ENCODE measurements at places on chromosomes 11 and 22. TPM values are rescaled to one million over a fixed set of nuclear protein-coding genes. Genes with fewer than 3 reads are reported as not detected.

- peak; percentile 92 for DNase-seq
Observed at GRCh38 chr22:50258361-50259292, 2.9 kb downstream of the MAPK12 start.

DNA sequence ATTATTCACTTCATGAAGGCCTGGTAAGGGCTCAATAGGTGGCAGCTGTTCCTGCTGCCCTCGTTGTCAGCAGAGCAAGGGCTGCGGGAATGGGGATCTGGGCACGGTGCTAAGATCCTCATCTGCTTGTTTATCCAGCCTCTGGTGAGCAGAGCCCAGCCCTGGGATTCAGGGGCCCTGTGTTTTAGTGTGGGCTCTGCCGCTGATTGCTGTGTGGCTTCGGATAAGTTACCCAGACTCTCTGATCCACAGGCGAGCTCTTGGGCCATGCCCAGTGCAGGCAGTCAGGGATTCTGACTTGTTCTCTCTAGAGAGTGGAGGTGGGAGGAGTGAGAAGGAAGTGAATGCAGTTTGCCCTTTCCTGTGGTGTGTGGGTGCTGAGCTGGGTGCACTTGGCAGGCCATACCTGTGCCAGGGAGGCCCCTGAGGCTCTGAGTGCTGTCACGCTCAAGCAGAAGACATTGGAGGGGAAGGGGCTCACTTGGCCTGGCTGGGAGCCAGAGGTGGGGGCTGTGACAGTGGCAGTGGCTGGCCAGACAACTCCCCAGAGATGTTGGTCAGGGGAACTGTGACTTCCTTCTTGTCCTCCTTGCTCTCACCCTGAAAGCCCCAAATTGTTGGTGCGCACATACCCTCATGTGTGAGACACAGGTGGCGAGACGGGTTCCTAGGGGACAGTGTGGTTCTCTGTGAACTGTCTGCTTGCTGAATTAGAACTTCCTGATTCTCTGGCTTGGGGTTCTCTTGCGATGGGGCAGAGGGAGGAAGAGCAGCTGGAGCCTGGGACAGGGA, 43.7 kb downstream of the CD82 start:
- DNase-seq: no peak

DNA sequence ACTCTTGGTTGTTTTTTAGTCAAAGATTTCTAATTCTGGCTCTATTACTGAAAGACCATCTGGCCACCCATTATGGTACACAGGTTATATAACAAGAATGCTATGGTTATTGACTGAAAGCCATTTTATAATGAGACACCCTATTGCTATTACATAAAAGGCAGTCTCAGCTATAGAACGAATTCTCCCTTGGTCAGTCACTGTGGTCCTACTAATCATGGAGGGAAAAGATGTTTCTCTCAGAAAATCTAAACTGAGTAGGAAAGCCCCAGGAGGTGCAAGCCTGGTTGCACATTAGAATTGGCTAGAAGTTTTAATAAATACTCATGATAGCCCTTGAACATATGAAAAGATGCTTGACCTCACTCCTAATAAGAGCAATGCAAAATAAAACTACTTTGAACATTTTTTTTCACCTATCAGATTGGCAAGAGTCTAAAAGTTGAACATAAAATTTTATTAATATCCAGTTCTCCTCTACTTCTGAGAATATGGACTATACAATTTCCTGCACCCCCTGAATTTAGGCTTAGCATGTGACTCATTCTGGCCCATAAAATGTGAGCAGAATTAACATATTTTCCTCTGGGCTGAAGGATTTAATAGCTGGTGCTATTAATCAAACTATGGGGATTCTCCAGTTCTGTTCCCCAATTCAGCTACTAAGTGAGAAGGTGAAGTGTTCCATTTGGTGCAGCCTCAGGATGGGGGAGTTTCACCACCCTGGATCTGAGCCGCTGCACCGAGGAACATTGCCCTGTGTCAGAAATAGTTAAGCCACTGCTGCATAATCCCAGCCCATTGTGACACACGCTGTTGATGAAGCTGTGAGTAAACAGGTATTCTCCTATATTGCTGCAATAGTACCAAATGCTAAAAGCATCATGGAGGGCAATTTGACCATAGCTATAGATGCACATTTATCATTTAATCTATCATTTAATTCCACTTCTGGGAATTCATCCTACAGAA, 11.5 kb upstream of the CRKL start:
- DNase-seq: no peak

GRCh38 chr22:45964926-45965527, 11.9 kb downstream of the WNT7B start:
- DNase-seq: no peak

GRCh38 chr11:9691865-9692264, 28.0 kb downstream of the SWAP70 start:
- no peak for DNase-seq

- no peak for DNase-seq
Observed at GRCh38 chr11:128715691-128716561, 22.1 kb downstream of the FLI1 start.

DNA sequence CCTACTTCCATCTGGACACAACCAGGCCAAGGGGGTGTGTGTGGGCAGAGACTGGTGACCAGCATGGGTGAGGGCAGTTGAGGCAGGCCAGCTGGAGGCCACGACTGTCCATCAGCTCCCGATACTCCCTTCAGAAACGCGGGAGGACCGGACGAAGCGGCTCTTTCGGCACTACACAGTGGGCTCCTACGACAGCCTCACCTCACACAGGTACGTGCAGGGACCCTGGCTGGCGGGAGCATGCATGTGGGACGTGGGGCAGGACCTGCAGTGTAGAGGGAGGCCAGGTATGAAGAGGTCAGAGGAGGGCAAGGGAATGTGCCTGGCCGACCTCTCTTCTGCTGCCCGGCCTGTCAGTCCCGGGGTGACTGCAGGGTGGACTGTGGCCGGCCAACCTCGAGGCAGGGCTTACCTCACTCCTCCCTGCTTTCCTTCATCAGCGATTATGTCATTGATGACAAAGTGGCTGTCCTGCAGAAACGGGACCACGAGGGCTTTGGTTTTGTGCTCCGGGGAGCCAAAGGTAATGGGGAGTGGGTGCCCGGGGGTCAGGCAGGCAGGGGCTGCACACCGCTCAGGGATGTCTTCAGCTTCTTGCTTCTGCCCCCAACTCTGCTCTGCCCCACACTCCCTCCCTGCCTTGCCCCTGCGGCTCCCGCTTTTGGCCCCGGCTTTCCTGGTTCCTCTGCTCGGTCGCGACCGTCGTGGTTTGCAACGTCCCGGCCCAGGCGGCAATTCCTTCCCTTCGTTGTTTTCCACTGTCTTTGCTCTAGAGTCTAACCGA, 31.3 kb downstream of the SHANK3 start:
- DNase-seq: peak; percentile 26

DNA sequence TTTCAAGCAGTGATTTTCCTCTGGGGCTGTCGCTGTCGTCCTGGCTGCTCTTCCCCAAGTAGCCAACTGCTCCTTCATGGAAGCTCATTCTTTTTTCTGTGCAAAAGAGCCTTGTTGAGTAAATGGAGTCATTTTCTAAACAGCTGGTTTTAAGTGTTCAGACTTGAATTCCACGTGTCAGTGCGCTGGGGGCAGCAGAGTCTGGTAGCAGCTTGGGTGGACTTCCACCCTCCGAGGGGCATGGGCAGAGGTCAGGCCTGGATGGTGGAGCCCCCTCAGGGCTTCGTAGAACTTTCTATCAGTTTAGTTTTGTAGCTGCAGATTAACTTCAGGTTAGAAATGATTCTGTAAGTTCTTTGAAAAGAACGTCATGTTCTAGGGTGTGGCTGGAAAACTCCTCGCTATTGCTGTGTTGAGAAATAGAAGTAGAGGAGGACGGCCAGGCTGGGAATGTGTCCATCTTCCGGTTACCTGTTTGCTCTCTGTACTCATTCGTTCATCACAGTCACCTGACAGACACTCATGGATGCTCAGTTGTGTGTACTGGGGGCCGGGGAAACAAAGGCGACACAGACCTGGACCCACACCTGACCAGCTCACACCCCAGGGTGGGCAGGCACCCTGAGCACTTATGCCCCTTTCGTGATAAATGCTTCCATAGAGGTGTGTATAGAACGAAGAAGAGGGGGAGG, 270.7 kb downstream of the TBC1D22A start:
- no peak for DNase-seq

DNA sequence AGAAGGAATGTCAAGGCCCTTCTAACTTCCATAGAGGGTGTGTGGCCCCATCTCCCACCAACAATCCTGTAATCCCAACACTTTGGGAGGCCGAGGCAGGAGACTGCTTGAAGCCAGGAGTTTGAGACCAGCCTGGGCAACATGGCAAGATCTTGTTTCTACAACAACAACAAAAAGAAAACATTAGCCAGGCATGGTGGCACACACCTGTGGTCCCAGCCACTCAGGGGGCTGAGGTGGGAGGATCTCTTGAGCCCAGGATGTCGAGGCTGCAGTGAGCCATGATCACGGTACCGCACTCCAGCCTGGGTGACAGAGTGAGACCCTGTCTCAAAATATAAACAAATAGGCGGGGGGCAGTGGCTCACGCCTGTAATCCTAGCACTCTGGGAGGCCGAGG, 16.9 kb downstream of the TSPAN32 start:
- no peak for DNase-seq

- no peak for DNase-seq
Observed at GRCh38 chr11:128193615-128194014, 393.7 kb downstream of the ETS1 start.

DNA sequence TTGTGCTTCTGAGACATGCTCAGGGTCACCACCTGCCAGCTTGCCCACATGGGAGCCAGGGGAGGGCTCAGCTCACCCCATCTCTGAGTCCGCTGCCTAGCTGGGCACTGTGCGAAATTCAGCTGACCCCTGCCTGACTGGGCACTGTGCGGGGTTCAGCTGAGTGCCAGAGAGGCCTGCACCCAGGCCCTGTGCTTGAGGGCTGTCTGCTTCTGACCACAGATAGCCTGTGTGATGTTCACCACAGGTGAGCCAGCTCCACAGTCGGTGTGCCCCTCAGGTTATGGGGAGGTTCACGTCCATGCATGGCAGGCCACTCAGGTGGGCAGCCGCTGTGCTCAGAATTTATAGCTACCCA, 84.5 kb upstream of the SUSD2 start:
- no peak for DNase-seq

DNA sequence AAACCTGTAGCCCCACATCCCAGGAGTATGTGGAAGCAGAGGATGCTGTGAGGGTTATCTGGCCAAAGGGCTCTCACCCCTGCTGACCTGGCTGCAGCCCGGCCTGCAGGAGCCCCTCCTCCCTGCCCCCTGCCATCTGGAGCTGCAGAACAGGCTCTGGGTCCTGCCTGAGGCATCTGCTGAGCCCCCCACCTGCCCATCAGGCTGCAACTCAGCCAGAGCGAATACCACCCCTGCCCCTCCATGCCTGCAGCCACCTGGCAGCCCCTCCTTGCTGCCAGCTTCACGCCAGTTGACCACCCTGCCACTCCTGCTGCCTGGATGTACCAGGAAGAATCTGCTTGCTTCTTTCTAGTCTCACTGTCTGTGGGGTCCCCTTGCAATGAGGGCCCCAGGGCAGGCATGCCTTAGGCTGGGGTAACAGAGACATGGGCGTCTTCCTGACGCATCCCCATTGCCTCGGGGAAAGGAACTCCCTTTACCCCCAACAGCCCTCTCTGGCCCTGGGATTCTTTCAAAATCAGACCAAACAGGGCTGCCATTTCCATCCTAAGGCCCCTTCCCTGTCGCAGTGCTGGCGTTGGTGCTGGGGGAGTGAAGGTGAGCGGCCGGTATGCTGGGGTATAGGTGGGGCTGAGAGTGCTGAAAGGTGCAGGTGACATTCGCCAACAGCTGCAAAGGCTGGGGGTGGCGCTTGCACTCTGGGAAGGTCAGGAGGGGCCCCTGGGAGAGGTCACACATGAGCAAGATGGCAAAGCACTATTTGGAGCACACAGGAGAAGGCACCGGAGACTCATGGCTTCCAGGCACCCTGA, 1334.6 kb downstream of the TBC1D22A start:
- no peak for DNase-seq

GRCh38 chr11:10918698-10919097, 60.8 kb upstream of the ZBED5 start:
- DNase-seq: no peak

DNA sequence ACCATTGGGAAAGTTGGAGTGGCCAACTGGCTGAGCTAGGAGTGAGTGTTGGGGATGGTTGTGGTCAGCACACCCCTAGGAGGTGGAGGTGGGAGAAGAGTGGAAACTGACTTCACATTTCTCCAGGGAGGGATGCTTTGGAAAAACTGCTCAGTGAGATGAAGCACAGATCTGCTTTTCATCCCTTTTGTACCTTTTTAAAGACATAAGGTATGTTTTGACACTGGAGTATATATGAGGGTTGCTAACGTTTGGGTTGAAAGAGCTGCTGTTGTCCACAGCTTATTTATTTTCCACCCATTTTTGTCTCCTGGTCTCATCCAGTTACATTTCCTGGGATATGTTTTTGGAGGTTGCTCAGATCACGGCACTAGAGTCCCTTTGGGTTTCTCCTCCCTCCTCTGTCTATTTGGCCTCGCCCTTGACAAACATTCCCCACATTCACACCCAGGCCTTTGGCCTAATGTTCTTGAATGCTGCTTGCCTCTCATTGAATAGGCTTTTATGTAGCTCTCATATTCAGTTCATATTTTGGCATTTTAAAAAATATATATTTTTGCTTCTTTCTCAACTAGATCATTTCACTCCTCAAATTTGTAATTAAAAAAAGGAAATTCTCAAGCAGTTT, 8.3 kb downstream of the SREBF2 start:
- DNase-seq: no peak

GRCh38 chr11:3944198-3944597, 88.7 kb downstream of the STIM1 start:
- peak; percentile 31 for DNase-seq

- no peak for DNase-seq
Observed at GRCh38 chr11:22711880-22712279, 45.5 kb downstream of the GAS2 start.

DNA sequence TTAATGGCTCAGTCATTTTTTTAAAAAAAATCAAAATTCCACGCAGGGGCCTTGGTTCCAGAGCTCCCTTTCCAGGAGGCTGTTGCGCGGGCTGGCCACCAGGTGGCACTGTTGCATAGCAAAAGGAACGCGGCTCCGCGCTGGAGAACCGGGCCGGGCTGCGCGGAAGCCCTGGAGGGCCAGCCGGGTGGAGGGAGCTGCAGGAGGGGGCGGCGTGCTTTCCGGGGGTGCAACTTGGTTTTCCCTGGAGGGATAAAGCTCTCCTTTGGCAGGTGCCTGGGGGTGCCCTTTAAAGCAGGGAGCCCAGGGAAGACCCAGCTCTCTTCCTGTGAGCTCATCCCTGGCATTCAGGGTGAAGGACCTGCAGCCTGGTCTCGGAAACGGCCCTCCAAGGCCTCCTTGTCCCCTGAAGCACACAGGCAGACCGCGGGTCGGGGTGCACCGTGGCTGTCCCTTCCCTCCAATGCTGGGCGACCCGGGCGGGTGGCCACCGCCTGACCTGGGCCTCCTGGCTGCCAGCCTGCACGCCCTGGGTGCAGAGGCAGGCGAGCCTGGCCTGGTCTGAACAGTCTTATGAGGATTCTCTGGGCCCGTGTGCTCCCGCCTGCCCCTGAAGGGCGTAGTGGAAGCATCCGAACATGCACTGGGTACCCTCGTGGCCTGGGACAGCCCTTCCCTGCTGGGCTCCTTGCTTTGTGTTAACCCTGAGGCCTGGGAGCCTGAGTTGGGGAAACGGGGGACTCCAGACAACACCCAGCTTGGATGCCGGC, 23.4 kb downstream of the KRTAP5-5 start:
- peak; percentile 87 for DNase-seq

Gene GDPD4
- not detected for total RNA-seq

Gene SCUBE2
- total RNA-seq: 1.8 TPM

Gene TH
- not detected for total RNA-seq

Gene TEX12
- not detected for total RNA-seq

Gene KCNJ11
- total RNA-seq: 173 TPM

Gene SLCO2B1
- total RNA-seq: 10.9 TPM

Gene SYT7
- total RNA-seq: 2.8 TPM
